ENCODE measurements at places on chromosomes 13 and 19.

DNA sequence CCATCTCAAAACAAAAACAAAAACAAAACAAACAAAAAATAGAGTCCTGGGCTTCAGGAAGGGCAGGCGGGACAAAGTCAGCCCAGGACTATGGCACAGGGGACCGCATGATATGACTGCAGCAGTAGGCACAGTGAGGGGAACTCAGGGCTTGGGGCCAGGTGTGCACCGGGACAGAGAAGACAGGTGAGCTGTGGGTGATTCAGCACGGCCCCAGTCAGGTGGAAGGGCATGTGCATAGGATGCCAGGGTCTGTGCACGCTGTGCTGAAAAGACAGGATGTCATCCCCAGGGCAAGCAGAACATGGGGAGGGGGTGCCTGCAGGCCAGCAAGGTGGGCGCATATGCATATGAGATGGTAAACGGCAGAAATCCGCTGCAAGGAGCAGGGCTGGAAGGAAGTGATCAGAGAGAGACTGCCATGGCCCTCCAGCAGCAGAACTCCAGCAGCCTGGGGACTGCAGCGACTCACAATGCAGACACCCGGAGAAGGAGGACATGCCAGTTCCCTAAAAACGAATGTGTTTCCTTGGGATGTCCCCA, 15.0 kb downstream of the EPS15L1 start:
- peak; percentile 32 for DNase-seq

DNA sequence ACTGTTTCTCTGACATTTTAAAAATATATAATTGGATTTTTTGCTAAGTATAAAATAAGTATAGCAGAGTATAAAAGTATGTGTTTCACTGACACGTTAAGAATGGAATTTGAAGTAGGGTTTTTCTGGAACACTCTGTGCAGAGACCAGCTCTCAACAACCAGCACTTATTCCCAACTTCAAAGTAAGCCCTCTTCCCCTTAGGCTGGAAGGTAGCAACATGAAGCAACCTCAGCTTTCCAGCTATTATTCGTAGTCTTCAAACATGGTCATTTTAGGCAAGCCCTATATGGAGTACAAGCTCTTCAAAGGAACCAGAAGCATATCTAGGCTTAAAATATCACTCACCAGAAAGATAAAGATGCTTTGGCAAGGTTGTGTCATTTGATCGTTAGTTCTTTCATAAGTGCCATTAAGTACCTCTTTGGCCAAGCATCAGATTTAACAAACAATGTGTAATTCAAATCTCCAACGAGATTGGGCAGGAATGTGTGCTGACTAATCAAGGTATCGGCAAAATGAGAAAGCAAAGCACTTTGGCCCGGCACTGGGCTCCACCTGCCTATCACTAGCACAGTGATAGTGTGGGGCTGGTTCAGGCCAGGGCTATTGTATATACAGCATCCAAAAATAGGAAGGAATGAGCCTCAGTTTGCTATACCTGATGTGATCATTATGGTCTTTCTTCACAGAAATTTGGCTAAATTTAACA, 95.9 kb upstream of the FREM2 start:
- DNase-seq = peak; percentile 48

GRCh38 chr19:1307320-1307719, 21.6 kb downstream of the EFNA2 start:
- no peak for DNase-seq

DNA sequence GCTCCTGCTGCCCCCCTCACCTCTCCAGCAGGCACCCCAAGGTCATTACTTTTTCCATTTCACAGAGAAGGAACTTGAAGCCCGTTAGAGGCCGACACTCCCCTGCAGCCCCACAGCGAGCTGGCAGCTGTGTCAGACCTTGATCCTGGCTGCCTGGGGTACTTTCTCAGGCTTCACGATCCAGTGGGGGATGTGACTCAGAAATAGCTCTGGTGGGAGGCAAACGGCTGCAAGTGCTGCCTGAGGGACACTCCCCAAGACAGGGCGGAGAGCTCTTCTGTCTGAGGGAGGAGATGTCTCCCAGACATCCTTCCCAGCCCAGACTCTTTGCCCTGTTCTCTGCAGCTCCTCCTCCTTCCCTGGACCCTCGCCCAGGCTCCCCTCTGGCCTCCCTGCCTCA, 4.8 kb downstream of the TSKS start:
- DNase-seq = peak; percentile 24

DNA sequence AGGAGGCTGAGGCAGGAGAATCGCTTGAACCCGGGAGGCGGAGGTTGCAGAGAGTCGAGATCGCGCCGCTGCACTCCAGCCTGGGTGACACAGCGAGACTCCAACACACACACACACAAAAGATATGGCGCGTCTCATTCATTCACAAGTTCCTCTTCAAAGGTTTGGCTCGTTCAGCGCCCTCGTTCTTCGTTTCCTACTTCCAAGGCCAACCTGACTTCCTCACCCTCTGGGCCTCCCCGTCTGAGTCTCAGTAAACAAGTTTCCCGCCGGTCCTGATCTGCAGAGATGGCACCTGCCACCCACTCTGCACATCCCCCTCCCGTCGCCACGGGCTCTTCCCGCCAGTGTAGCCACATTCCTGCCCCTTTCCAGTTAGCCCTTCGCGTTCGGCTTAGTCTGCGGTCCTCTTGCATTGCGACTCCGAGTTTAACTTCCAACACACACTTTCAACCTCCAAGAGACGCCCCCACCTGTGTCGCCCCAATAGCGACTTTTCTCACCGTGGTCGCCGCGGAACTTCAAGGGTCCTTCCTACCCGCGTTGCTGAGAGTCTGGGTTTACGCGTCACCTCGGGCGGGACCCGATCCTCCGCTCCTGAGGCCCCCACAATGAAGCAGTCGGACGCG, 1.3 kb upstream of the BSG start:
- peak; percentile 55 for DNase-seq

Measured in epithelial cell of esophagus (primary cell).